ENCODE measurements at places on chromosomes 5 and 9.

- no peak for DNase-seq
Measured at GRCh38 chr5:35971186-35971877, 19.9 kb downstream of the UGT3A1 start.

GRCh38 chr5:28215091-28215490 is 1176.7 kb upstream of the CDH9 start:
- DNase-seq: no peak

- no peak for DNase-seq
Measured at GRCh38 chr5:135857630-135858311, 23.3 kb downstream of the SLC25A48 start.

GRCh38 chr5:81854915-81855314 is 104.0 kb upstream of the SSBP2 start:
- no peak for DNase-seq

DNA sequence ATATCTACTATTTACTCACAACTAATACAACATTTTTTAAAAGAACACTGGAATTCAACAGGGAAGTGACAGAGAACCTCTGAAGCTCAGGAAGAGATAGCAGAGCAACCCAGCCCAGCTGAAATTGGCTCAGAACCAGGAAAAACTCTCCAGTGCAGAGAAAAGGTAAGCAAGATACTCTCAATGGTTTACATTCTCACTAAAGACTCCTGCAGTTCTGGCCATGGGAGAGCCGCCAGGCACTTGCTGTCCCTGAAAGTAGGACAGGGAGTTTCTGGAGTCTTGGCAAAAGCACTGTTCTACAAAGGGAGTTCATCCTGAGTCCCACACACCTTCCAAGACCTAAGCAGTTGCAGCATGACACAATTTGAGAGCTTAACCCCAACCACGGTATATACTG is 330.8 kb downstream of the TRIM36 start:
- no peak for DNase-seq

GRCh38 chr5:3348576-3349535 is 246.8 kb upstream of the IRX1 start:
- DNase-seq: no peak

DNA sequence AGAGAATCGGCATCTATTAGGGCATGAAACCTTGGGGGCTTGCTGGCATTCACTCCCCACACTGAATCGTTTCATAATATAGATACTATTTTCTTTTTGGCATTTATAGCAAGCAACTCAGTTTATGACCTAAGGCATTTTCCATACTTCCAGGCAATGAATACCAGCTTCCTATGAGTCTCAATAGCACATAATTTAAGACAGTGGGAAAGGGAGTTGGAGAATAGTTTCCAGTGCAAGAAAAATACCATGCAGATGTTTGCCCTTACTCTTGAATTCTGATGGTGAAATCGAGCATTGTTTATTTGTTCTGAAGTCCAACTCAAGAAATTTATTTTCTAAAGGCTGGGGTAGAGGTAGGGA is 175.8 kb upstream of the KLF9 start:
- no peak for DNase-seq

DNA sequence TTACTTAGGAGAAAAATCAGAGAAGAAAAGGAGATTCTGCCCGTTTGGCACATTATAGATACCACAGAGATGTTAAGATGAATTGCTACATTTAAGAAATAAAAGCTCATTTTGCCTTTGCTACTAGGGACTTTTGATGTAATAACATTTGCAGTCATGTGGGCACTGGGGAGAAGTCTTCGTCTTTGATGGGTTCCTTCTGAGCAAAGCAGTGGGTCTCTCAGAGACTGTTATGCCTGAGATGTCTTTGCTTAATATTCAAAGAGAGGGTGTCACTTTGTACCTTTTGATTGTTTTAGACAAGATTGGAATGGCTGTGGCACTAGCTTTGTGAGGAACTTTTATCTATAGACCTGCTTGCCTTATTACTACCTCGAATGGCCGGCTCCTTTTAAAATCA is 25.0 kb downstream of the SLC25A25 start:
- DNase-seq: no peak

DNA sequence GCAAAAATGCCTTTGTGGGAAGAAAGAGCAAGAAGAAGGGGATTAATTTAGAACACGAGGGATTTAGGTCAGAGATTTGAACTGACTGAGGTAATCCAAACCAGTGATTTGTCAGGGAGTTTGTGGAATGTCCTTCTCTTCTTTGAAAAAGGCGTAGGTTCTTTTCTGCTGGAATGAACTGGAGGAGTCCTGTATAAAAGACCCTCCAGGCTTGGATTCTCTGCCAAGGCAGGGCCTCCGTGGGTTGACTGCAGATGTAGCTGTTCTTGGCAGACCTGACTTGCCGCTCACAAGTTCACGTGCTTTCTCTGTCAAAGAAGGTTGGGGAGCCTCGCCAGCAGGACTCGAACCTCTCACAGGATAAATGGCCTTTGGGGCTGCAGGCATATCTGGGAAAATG is 62.8 kb upstream of the STC2 start:
- no peak for DNase-seq

Data from T follicular helper cell (primary cell).